Adrenal gland (tissue), 19 donors: ENCODE measurements at places on chromosomes 1 and 21. TPM values are rescaled to one million over a fixed set of nuclear protein-coding genes. Genes with fewer than 3 reads are reported as not detected.

Gene PRELP
- 5.4 TPM for total RNA-seq

Gene ZNF362
- total RNA-seq: 36.7 TPM

Gene CRYZL1
- total RNA-seq: 26.4 TPM

Gene NUP210L
- not detected for total RNA-seq

Gene KRTAP12-2
- not detected for total RNA-seq

Gene PRR9
- not detected for total RNA-seq

Gene RALGPS2
- total RNA-seq: 18.1 TPM

Gene ANKRD65
- total RNA-seq: 0.22 TPM

Gene ASAP3
- 70.3 TPM for total RNA-seq

Gene SPATA1
- total RNA-seq: not detected

Gene PPM1J
- total RNA-seq: not detected

Gene ARHGEF10L
- total RNA-seq: 38.3 TPM

Gene CELA2A
- total RNA-seq: 35.1 TPM

Gene DYNLT5
- not detected for total RNA-seq

Gene NBPF4
- total RNA-seq: not detected

Gene ADAMTS5
- 4.3 TPM for total RNA-seq

Gene CCDC185
- total RNA-seq: not detected

Gene ETV3L
- not detected for total RNA-seq

Gene FAM110D
- 3.9 TPM for total RNA-seq

Gene C1orf226
- 0.95 TPM for total RNA-seq

Gene ACTL8
- not detected for total RNA-seq

Gene MTMR11
- total RNA-seq: 26.7 TPM

Gene RGS13
- total RNA-seq: not detected

Gene CFHR2
- not detected for total RNA-seq

Gene AKR7A3
- total RNA-seq: 1.3 TPM
